ENCODE measurements at places on chromosomes 5 and 9.

DNA sequence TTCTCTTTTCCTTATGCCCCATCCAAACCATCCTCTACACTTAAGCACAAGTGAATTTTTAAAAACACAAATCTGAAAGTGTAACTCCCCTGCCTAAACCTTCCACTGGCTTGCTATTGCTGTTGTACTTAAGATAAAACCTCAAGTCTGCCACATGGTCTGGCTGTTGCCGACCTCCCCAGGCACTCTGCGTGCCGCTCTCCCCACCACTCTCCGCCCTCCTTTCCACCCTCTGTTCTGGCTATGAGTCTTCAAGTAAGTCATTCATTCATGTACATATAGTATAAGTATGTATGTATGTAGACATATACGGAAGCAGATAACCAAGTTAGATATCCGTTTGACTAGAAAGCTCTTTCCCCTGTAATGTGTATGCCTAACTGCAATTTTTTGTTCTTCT is 94.7 kb upstream of the ANKRD55 start:
- DNase-seq = no peak

DNA sequence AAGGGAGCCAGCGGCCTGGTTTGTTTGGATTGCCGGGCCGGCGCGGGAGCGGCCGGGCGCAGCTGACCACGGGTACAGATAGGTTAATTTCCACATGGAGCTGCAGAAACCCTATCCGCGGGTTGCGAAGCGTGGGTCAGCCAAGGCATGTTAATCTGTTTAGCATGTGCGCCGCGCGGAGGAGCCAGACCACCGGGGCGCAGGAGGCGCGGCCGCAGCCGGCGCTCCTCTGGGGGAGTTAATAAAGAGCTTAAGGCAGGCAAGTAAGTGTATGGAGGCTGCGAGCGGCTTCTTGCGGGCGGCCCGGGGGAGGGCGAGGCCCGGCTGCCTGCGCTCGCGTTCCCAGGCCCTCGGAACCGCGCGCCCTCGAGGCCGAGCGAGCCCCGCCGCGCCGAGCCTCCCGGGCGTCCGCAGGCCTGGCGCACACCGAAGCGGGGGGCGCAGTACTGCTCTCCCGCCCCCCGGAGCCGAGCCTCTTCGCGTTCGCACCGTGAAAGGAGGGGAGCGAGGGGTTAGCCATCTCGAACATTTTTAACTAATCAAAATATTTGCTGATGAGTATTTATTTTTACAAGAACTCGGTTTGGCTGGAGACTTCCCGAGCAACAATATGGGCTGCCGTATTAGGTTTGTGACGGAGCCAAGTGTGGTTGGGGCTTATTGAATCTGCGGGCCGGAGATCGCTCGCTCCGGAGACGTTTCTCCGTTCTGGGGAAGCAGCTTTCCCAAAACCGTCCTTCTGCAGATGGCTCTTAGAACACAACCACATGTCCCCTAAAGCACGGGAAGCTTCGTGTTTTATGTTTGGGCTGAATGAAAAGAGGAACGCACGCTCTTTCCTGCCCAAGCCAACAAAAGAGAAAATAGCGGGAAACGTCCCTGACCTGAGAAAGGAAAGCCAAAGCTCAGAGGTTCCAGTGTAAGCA is 28.8 kb downstream of the FOXD1 start:
- peak; percentile 69 for DNase-seq

DNA sequence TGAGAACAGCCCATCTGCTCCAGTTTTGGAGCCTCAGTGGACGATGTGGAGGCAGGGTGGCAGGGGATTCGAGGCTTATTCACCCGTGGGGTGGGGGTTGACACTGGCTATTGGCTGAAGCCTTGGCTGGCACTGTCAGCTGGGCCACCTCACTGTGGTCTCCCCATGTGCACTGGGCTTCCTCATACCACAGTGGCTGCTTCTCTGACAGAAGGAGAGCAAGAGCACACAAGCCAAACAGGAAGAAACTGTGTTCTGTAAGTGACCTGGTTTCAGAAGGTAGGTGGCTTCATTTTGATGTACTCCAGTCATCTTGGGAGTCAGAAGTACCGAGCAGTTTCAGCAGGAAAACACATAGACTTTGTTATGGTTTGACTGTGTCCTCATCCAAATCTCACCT is 24.7 kb upstream of the CTNND2 start:
- no peak for DNase-seq

GRCh38 chr9:131406563-131407436 is 12.9 kb downstream of the PRRC2B start:
- peak; percentile 49 for DNase-seq

DNA sequence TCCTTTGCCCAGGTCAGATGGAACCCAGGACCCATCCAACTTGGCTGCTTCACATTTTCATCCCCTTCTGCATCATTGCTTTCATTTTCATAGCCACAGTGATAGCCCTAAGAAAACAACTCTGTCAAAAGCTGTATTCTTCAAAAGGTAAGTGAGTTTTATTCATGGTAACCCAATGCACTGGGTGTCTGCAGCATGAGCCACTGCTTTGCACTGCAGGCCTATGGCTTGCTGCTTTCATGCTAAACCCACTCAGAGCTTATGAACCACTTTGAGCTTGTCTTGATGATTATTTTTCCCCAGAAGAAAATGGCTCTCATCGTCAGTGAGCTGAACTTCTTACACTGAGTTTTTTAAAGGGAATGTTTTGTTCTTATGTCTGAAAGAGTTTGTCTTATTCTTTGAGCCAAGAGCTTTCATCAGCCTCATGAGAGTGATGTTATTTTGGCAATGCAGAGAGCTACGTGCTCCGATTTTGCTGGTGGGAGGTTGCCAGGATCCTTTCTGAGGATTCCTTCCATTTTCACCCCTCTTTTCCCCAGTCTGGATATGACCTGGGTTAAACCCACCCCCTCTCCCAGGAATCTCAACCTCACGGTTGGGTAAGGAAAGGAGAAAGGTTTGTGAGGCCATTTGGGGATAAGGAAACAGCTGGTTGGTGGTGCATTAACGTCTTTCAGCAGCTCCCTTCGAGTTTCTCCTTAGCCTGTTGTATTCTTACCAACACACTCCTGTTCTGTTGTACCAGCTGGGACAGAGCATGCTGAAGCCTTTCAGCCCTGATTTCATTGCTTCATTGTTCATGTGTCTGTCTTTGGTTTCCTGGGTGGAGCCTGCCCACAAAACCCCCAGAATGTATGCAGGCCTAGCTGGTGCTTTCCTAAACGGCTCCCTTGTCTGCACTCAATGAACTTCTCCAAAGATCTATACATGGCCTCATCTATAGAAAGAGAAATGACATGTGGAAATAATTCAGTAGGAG is 47.6 kb downstream of the PDCD1LG2 start:
- peak; percentile 83 for DNase-seq

DNA sequence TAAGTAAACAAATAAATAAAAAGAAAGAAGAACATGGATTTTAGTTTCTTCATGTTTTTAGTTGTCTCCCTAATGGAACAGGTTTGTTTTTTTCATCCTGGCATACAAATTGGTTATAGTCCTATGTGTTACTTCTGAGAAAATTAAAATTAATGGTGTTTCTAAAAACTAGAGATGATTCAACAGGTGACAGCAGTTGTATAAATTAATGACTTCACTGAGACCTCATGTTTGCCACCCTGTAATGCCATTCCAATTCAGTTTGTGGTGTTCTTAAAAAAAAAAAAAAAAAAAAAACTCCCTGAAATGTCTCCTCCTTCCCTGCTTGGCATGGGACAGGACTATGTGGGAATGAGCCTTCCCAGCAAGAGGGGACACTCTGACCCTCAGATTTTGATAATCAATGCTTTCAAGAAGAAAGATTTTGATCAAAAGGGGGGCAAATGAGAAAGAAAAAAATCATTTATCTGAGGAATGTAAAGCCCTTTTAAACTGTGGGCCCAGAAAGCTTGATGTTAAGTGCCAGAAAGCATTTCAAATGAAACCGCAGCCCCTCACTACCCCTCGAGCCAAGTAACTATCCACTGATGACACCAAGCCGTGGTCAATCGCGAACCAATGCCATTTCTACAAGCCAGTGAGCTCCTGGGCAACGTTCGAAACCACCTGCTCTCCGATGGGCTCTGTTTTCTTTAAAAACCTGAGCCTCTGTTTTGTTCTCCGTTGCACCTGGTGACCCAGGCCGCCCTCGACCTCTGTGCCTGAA is 941 bp downstream of the EXD3 start:
- DNase-seq = no peak

Measured in fibroblast of the aortic adventitia (primary cell).